ENCODE measurements at places on chromosomes 3 and 15.

DNA sequence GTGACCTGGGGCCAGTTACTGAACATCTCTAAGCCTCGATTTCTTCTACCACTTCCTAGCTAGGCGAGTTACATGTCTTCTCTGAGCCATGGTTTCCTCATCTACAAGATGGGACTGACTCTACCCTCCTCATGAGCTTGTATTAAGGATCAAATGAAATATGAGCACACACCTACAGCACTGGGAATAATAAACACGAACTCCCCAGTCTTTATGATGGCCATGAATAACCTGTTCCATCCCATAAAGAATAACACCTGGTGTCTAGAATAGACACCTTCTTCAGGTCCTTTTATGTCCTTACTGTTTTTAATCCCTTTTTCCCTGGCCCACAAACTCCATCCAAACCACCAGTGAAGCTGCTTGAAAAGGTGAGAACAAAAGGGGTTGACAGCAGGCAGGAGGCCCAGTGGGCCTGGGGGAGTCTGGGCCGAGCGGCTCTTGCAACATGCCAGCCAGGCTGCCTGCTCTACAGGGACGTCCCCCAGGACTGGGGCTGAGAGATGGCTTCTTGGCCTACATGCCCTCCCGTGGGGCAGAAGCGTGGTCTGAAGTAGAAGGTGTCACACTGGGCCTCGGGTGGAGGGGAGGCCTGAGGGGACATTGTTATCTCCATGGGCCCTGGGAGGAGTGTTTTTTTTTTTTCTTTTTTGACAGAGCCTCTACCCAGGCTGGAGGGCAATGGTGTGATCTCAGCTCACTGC is 178.2 kb downstream of the RAB11A start:
- DNase-seq, result no peak

GRCh38 chr15:98142572-98142971 is 182.1 kb downstream of the ARRDC4 start:
- no peak for DNase-seq

DNA sequence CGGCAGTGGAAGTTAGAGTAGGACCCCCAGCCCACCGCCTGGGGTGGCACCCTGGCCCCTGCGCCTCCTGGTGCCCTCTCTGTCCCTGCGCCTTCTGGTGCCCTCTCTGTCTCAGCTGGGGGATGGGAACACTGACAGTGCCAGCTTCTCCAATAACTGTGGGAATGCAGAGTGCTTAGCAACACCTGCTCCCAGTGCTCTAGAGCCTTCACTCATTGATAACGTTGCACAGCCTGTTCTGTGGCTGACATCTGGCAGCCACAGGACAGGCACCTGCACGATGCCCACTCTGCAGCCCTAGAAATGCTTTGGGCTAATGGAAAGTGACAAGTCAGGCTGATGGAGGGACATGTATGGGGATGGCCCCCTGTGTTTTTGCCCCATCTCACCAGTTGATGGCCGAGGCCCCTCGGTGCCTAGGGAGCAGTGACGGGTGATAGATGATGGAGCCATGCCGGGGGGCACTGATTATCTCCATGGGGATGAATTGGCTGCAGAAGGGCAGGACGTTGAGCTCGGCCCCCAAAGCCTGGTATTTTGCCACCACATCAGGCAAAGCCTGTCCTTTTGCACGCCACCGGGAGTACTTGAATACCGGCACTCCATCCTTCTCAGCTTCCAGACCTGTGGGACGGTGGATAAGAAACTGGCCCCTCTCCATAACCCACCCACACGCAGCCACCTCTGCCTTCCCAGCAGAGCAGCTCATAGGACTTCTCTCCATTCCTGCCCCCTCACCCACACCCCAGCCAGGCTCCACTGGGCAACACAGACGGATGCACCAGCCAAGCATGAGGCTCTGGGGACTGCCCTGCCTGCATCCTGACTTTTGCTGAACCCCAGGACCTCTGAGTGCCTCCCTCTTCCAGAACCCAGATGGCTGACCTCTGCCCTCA is 22.1 kb downstream of the ALDH1L1 start:
- peak; percentile 3 for DNase-seq

- no peak for DNase-seq
Observed at GRCh38 chr15:86384186-86384585, 304.5 kb downstream of the AGBL1 start.

GRCh38 chr15:41561777-41562145 is 2.7 kb downstream of the TYRO3 start:
- no peak for DNase-seq

GRCh38 chr3:4575381-4575780 is 82.2 kb downstream of the ITPR1 start:
- DNase-seq, result no peak

GRCh38 chr3:105747696-105748095 is 121.1 kb downstream of the CBLB start:
- DNase-seq, result no peak

GRCh38 chr3:128621234-128621633 is 29.4 kb downstream of the RPN1 start:
- no peak for DNase-seq

- DNase-seq, result no peak
Observed at GRCh38 chr15:100159436-100159835, 182.3 kb downstream of the ADAMTS17 start.

- no peak for DNase-seq
Observed at GRCh38 chr3:86989006-86989405, 1.9 kb downstream of the VGLL3 start.

DNA sequence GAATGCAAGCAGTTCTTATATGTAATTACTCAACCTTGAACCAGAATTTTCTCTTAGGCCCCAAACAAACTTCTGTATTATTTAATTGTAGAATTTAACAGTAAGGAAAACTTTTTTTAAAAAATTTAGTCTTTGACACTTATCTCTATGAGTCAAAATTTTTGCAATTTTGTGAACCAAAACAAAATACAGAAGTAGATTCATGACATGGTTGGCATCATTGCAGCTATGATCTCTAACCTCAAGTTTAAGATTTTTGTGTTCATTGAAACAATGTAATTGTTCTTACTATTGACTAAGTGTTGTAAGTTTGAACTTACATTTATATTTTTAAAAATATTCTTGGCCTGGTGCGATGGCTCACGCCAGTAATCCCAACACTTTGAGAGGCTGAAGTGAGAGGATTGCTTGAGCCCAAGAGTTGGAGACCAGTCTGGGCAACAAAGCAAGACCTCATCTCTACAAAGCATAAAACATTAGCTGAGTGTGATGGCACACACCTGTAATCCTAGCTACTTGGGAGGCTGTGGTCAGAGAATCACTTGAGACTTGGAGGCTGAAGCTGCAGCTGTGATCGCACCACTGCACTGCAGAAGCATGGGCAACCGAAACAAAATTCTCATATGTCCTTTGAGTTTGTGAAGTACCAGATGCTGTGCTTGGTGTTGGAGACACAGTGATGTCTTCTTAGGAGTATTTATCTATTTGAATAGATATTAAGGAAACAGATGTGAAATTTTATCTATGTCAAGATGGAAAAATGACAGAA is 39.7 kb downstream of the STT3B start:
- no peak for DNase-seq

DNA sequence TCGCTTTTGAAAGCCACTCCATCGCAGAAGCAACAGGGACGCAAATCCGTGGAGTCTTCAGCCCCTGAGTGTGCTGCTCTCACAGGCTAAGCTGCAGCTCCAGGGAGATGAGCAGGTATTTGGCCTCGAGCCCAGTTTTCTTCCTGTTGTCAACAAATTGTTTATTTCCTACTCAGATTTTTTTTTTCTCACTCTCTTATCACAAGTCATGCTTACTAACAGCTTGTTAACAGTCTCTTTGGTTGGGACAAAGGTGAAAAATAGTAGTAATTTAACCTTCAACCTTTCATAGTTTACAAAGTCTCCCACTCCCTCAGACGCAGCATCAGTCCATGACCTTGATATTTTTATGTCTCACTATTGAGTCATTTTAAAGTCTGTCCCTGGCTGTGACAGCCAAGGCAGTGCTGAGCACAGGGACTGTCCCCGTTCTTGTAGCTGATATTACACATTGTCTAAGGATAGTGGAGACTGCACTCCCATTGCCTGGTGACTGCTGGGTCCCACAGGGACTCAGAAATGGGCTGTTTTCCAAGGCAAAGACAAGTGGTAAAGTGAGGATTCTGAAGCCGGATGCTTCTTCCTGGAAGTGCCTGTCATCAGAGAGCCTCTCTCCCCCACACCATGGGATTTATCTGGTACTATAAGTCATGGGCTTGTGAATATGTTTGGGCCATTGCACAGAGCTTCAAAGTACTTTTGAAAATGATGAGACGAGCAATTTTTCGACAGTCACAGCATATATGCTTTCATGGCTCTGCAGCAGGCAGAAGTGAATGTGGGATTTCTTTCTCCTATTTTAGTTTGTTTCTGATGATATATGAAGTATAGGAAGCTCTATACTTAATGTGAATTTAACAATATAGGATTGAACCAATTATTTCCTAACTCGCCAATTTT is 59.8 kb upstream of the UNC13C start:
- DNase-seq, result peak; percentile 21

- DNase-seq, result no peak
Observed at GRCh38 chr15:78155355-78155939, 6.3 kb downstream of the IDH3A start.

GRCh38 chr15:29872716-29873115 is 50.4 kb upstream of the TJP1 start:
- DNase-seq, result no peak

GRCh38 chr15:88342666-88343065 is 86.1 kb upstream of the NTRK3 start:
- no peak for DNase-seq

DNA sequence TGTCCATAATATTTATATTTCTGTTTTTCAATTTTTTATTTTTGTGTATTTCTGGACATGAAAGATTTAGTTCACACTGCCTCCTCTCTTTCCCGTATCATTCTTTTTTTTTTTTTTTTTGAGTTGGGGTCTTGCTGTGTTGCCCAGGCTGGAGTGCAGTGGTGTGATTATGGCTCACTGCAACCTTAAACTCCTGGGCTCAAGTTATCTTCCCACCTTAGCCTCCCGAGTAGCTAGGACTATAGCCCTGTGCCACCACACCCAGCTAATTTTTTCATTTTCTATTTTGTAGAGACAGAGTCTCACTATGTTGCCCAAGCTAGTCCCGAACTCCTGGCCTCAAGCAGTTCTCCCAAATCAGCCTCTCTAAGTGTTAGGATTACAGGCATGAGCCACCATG is 53.6 kb downstream of the PRKCI start:
- no peak for DNase-seq

GRCh38 chr3:172702256-172702655 is 8.6 kb downstream of the NCEH1 start:
- DNase-seq, result no peak

GRCh38 chr3:103137830-103138229 is 703.0 kb downstream of the ZPLD1 start:
- no peak for DNase-seq

DNA sequence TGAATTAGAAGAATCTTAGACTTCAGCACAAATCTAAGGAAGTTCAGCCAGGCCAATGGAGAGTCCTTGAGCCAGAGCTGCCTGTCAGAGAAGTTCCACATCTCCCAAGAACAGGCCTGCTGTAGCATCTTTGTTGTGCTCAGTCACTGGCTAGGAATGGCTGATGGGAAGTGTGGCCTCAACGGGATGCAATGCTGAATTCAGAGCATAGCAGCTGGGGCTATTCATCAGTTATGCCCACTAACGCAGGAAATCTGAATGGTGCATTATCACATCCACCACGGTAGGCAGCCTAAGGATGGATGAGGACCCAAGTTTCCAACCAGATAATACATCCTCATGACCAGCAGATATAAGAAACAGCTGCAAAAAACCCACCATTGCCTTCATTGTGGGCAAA is 3.2 kb upstream of the EIF1B start:
- no peak for DNase-seq

GRCh38 chr3:159332535-159333099 is 530.8 kb downstream of the MFSD1 start:
- DNase-seq, result no peak

GRCh38 chr3:130926504-130926903 is 32.6 kb downstream of the ATP2C1 start:
- no peak for DNase-seq

- DNase-seq, result no peak
Observed at GRCh38 chr3:105512061-105512460, 145.4 kb downstream of the ALCAM start.

DNA sequence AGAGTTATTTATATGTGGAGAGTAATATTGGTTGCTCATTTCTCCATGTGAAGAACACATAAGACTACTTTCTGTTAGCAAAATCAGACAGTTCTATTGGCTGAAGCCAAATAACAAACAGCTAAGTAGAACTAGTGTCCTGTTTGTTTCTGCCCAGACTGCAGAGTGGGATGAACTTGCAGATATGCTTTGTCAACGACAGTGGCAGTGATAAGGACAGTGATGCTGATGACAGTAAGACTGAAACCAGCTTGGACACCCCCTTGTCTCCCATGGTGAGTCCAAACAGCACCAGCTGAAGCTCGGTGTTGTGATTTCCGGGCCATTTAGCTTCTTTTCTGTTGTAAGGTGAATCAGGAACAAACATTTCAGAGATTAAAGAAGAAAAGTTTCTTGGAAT is 102.6 kb upstream of the IL12A start:
- DNase-seq, result no peak

DNA sequence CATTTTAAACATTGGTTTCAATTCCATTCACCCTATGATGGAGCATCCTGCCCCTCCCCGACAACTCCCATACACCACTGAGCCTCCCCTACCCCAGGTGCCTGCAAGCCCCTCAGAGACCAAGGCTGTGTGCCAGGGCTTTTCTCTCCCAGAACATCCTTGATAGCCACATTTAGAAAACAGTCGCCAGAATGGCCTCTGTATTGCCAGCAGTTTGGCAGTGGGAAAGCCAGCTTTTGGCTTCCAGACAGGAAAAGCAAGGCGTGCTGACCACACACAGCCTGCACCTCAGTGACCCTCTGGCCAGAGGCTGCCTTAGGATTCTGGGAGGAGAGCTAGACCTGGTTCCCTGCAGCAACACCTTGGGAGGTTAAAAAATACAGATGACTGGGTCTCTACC is 18.2 kb upstream of the HRH1 start:
- no peak for DNase-seq

- DNase-seq, result no peak
Observed at GRCh38 chr3:21893242-21893641, 142.2 kb upstream of the ZNF385D start.

DNA sequence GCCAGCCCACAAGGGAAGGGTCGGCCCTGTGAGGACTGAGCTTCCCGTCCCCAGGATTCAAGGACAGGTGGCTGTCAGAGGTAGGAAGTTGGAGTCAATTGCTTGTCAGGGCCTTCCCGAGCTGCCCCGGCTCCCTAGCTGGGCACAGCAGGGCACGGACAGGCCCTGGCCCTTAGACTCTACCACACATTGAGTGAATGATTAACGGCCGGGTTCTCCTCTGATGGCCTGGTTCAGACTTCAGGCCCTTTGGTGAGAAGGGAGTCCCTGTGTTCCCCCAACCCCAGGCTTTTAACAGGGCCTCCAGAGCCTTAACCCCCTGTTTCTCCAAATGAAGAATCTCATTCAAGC is 16.4 kb upstream of the FGD5 start:
- DNase-seq, result no peak

GRCh38 chr3:143119974-143120715 is 574 bp downstream of the CHST2 start:
- DNase-seq, result no peak

DNA sequence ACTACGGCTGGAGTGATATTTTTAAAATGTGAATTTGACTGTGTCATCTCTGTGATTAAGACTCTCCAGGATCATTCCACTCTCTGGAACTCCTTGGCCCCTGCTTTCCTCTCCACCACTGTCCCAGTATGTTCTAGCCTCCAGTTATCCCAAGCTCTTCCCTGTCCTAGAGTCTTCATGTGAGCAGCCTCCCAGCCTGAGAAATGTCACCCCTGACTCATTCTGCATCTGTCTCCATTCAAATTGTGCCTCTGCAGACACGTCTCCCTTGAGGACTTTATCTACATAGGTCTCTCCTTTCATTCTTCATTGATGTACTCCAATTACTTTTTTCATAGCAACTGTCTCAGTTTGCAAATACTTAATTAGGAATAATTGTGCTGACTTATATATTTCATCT is 317.7 kb upstream of the ADAMTS9 start:
- no peak for DNase-seq

Data from NCI-H510A (cell line).